ENCODE measurements at places on chromosomes 11 and 22.
A peak's percentile ranks its signal among the peaks of the same experiment; 100 is the strongest.

DNA sequence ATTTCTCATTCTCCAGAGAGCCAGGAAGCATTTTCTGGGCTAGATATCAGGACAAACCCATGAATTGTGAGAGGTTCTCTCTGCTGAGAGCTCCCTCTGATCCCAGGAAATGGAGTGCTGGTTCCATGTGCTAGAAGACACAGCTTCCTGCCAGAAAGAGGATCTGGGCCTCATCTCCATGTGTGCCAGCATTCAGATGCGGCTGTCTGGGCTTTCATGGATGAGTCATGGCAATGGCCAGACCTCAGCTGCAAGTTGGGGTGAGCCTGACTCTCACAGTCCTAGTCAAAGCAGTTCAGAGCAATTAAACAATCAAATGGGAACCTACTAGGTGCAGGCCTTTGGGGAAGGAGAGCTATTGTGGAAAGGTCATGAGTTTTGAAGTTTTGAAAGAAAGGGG is 82.3 kb upstream of the EED start:
- peak; percentile 79 for DNase-seq

DNA sequence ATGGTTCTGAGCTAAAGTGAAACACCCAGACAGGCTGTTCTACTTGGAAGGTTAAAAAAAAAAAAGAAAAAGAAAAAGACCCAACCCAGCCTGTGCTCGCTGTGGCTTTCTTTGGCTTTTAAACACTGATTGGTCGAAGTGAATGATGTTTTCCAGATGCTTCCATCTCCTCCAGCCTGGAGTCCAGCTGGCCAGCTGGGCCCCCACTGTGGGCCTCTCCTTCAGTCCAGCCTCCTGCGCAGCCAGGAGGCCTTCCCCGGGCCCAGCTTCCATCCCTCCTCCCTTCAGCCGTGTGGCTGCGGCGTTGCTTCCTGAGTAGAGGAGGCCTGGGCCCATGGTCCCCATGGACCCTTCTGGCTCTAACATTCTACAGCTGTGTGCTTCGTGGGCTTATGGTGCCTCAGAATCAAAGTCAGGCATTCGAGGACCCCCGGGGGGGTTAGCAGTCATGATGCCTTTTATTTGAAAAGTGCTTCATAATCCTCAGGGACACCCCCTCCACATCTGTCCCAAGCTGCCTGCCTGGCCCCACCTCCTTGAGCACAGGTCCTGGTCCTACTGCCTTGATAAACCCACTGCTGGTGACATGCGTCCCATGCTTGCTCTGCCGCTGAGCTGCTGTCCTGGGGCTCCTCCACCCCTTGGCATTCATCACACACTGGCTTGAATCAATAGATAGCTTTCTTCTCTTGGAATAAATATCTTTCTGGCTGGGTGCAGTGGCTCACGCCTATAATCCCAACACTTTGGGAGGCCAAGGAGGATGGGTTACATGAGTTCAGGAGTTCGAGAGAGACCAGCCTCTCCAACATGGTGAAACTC is 42.2 kb upstream of the FBLN1 start:
- no peak for DNase-seq

DNA sequence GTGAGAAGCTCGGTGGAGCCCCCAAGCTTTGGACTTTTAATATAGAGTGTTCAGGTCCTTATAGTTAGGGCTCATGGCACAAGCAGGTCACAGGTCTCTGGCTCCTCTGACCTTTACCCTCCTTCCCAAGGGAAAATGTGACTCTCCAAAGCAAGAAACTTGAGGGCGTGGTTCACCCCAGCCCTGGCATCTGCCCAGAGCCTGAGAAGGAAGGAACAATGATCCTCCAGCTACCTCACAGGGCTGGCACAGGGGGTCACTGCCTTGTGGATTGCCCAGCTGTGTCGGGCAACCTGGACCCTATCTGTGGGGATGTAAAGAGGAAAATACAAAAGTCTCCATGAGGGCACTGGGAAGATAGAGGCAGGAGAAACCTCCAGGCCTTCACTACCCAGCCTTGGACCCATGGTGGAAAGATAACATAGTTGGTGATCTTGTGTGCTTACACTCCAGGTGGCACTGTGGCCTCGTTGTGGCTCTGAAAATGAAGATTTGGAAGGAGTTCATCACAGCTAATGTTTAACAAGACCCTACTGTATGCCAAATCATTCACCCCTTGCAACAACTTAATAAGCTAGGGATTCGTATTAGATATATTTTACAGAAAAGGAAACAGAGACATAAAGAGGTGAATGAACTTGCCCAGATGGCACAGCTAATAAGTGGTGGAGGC is 3.8 kb upstream of the ZNF195 start:
- DNase-seq: no peak

GRCh38 chr11:132408877-132409276 is 1038.5 kb downstream of the NTM start:
- no peak for DNase-seq

DNA sequence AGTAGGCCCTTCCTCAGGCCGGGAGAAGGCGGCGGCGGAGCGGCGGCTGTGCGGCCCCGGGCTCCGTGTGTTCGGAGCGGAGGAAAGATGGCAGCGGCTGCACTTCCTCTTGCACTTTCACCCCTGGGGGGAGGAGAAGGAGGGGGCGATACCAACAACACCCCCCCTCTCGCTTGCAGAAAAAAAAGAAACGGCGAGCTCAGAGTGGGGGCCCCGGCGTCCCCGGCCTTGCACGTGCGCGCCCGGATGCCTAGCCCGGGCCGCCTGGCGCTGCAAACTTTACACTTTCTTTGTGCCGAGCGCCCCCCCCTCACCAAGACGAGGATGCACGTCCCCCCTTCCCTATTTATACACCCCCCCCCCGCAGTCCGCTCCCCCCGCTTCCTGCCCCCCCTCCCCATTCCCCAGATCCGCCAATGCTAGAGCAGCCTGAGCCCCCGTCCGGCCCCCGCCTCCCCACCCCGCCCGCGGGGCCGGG is at the start of gene PATZ1:
TSS of gene PATZ1 (minus strand) at position 92 of the 478 bp plus-strand sequence. CDS start 744 bp downstream, outside the sequence.
- DNase-seq: no peak

DNA sequence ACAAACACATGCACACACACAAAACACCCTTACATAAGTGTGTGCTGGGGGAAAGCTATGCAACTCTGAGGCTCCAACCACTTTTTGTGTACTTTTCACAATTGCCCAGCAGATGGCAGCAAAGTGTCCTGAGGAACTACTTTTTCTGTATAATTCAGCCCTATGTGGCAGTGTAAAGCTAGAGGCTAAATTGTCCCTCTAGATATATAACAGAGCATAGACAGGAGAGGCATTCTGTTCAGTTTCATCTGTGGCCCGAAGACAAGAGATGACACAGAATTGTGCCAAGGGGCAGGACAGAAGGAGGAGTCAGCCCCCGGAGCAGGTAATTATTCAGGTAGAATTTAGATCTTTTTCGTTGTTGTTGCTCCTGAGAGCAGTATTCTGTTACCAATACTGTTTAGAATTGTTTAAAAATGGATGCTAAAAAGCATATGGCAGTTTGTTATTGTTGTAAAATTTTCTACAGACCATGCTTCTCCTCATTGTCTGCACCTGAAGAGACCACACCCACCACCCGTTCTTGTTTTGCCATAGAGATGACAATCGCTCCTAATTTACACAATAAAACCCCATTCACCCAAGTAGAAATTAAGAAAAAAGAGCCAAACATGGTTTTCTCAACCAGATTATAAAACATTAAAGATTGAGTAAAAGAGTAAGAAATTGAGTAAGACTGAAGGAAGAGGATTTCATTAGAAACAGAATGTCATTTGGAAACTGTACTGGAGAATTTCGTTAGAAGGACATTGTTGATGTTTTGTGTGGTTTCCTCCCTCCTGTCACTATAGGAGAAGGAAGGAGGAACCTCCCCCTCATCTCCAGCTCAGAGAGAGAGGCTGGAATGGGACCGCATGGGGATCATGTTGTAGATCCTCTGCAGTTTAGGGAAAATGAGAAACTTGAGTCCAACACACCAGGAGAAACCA is 14.5 kb upstream of the MS4A7 start:
- peak; percentile 57 for DNase-seq

DNA sequence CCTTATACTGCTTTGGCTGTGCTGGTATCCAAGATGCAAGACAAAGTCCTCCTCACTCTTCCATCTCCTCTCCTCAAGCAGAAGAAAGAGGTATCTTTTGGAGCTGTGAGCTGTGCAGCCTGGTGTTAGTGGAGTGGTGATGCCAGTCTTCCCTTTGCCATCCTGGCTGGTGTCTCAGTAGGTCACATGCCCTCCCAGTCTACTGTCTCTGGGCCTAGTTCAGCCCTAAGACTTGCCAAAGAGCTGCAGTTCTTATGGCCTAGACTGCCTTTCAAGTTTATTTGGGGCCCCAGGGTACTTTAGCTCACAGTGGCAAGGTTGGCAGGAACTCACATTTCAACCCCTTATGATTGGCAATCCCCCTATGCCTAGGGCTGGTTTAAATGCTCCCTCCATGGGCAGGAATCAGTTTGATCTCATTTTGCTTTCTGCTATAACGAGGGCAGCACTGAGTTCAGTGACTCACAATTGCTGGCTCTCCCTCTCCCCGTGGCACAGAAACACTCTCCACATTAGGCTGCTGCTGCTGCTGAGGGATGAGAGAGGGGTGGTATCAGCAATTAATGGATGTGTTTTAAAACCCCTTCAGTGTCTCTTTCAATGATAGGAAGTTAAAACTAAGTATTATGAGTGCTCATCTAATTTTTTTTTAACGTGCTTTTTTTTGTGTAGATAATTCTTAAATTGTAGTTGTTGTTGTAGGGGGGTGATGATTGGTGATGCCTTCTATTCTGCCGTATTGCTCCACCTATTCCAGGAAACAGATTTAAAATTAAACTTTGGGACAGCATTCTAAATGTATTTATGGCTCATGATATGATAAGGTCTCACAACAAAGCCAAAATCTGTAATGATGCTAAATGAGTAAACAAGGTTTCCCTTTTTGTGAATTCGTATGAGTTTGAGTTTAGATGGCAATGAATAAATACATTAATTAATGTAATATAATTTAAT is 1295.0 kb downstream of the JRKL start:
- DNase-seq: no peak

- DNase-seq: no peak
These were observed 11.7 kb upstream of the RBMXL2 start for GRCh38 chr11:7077101-7077500.

- peak; percentile 12 for DNase-seq
These were observed 40.4 kb downstream of the RCN1 start for GRCh38 chr11:32131321-32131720.

- DNase-seq: no peak
These were observed 6.3 kb upstream of the MYO18B start for GRCh38 chr22:25735650-25736049.

DNA sequence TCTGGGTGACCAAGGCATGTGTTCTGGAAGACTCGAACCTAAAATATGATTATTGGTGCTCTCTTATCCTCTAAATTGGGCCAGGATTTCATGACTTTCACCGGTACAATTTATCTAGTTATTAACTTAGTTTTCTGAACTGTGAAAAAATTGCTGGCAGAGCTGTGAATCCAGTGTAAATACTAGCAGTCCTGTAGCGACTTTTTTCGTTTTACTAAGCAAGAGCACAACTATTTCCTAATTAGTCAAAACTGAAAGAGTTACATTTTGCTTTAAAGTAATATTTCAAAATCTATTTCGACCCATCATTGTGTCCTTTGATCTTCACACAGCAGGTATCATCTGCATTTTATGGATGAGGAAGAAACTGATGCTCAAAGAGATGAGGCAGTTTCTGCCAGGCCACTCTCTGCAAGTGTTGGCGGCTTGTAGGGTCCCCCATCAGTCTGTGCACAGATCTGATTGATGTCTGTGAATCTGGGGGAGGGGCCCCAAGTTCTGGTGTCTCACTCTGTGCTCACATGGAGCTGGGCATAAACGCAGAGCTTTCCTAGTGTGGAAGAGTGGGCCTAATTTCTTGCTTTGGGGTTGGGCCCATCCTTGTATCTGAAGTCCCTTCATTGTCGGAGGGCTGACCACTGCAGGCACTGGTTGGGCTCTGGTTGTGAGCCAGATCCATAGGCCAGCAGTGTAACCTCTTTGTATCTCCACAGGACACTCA is 1.4 kb upstream of the TRMT2A start:
- DNase-seq: no peak

DNA sequence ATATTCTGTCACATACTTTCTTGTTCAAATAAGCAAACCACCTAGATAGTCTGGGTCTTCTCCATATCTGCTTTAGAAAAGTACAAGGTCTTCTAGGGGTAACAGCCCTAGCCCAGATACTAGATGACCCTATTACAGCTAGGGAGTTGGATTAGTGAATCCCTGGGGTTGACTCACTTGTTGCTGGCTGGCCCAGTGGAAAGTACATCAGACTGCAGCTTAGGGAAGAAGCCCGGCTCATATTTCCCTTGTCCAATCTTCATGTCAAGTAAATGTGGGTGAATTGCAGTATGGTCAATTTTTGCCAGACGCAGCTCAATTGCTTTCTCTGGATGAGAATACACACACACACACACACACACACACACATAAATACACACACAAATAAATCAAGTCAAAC is 79.1 kb upstream of the SCUBE2 start:
- peak; percentile 27 for DNase-seq

- no peak for DNase-seq
These were observed 1077.4 kb downstream of the BRD1 start for GRCh38 chr22:48750282-48750681.

- no peak for DNase-seq
These were observed 20.0 kb upstream of the LMO1 start for GRCh38 chr11:8283465-8284230.

DNA sequence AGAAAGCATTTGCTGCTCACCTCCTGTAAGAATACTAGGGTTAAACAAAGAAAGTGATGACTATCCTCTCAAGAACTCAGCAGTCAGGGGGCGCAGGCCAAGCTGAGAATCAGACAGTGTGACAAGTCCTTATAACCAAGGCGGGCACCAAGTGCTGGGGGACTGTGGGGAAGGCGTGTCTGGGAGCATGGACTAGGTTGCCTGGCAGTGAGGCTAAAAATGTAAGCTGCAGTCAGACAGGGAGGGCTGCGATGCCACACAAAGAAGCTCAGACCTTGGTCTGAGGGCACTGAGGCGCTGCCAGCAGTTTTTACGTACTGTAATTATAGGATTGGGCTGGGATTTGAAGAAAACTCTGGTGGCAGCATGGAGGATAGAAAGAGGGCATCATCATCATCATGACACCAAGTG is 73.7 kb downstream of the FLI1 start:
- DNase-seq: no peak

DNA sequence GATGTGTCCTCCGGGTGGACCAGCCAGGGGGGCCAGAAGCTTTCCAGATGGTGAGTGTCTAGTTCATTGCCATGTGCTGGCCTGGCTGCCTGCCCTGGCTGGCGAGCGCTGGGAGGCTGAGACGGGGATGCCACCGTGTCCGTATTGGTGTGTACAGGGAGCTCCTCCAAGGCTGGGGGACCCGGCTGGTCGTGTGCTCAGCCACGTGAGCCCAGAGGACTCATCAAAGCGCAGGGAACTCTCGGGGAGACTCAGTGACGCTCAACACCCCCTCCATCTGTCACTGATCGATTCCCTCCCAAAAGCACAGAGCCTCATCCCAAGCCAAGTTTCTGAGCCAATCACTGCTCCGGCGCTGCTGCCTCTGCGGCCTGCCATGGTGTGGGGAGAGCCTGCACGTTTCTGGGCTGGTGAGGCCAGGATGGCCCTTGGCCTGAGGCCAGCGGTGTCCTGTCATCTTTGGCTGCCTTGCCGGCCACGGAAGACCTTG is 423.7 kb downstream of the SHANK2 start:
- DNase-seq: no peak

All from bronchial epithelial cell (primary cell).